ENCODE measurements at places on chromosomes 11 and 22.

DNA sequence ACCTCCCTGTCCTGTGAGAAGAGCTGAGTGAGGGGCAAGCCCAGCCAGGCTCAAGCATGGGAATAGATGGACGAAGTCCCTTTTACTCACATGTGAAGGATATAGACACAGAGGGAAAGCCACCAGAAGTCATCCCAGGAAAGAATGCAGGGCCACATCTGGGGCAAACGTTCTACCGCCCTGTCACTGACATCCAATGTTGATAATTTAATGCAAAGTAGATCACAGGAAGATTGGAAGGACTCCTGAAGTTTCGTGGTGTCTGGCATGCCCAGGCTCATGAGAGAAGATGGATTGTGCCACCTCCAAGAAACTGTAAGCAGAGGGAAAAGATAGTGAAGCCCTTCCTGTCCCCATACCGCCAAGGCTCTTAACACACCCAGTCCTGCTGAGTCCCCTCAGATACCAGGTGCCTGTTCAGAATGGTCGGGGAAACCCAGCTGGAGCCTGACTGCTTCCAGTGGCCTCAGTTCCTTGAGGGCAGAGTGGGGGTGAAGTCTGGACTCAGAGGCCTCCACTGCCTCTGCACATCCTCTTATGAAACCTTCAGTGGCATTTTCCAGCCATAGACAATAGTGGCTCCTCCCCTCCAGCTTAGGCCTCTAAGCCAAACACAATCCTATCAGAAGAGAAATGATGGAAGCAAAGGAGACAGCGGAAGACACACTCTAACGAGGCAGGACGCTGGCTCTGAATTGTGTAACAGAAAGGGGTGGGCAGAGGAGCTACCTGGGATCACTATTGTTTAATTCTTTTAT, 7.5 kb upstream of the STK33 start:
- DNase-seq, result no peak

GRCh38 chr11:97414801-97415200, 1025.0 kb downstream of the JRKL start:
- no peak for DNase-seq

DNA sequence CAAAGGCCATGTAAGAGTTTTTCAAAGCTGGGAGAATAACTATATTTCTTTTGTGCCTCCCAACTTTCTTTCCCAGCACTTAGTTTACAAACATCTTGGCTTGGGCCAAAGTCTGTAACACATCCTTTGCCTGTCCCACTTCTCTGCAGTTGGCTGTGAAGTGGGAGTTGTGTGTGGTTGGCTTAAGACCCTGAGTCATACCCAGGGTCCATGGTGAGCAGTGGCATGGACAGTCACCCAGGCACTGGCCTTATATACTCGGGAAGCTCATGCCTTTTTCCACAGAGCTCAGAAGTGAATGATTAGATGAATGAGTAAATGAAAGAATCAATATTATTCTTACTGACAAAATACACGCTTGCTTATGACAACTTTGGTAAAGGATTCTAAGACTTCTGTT, 231.4 kb downstream of the BLID start:
- no peak for DNase-seq

- DNase-seq, result no peak
Measured at GRCh38 chr11:45984192-45984591, 61.7 kb downstream of the LARGE2 start.

DNA sequence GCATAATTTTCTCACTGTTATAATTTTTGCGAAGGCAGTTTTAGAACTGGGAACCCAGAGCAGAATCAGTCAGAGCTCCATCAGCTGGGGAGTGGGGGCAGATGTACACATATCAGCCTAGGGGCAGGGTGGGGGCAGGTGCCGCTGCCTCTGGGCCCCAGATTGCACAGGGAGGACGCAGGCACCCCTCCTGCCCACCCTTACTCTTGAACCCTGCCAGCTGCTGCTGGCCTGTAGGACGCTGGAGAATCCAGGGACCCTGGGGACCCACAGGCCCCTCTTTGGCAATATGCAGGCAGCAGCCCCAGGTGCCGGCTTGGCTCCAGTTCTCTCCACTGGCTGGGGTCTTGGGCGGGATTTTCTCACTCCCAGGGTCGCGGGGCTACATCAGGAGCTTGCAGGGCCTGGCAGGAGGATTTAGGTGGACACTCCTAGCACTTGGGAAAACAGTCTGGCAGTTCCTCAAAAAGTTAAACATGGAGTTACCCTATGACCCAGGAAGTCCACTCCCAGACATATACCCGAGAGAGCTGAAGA, 8.8 kb upstream of the CAPN5 start:
- no peak for DNase-seq

- no peak for DNase-seq
Measured at GRCh38 chr11:130624971-130625544, 176.6 kb downstream of the ADAMTS15 start.

DNA sequence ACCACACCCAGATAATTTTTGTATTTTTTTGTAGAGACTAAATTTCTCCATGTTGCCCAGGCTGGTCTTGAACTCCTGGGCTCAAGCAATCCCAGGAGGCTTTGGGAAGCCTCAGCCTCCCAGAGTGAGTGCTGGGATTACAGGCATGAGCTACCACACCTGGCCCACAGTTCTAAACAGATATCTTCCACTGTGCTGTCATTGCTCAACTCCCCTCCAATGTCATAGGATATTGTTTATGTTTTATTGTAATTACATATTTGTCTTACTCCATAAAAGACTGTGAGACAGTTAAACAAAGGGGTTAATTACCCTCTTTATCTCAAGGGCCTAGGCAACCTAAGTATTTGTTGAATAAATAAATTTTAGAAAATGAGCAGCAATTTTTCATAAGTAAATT, 204.2 kb downstream of the GRM5 start:
- no peak for DNase-seq

Data from tongue (tissue), 3 donors.